ENCODE measurements at places on chromosomes 16 and 17. TPM values are rescaled to one million over a fixed set of nuclear protein-coding genes. Genes with fewer than 3 reads are reported as not detected.

GRCh38 chr17:47413872-47414271 is 90.1 kb downstream of the EFCAB13 start:
- no peaks in the 10 kb centered on the region for H3K4me1 ChIP-seq
- H3K27ac ChIP-seq = no peak overlapping the region
- no peaks in the 10 kb centered on the region for H3K27me3 ChIP-seq
- no peak overlapping the region for H3K4me3 ChIP-seq
- H3K36me3 ChIP-seq = no peaks in the 10 kb centered on the region

DNA sequence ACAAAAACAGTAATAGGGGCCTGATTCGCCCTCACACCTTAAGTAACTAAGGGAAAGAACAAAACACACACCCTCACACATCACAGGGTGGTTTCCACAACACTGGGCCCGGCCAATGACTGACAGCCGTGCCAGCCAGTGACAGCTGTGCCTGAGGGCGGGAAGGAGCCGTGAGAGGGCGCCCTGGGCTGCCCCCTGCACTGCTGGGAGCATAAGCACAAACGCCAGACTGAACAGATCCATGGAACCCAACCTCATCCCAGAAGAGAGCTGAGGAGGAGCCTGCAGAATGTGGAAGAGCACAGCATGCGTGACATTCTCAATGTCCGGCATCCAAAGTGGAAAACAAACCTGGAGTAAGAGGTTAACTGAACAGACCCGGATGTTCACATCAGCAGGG is 16.0 kb downstream of the CSNK1D start:
- H3K4me1 ChIP-seq = peaks cover 6% of the 10 kb centered on the region
- H3K27me3 ChIP-seq = no peaks in the 10 kb centered on the region
- no peak for DNase-seq
- H3K36me3 ChIP-seq = peaks cover 59% of the 10 kb centered on the region
- H3K27ac ChIP-seq = peak overlapping the region; percentile 52
- H3K4me3 ChIP-seq = no peak overlapping the region

DNA sequence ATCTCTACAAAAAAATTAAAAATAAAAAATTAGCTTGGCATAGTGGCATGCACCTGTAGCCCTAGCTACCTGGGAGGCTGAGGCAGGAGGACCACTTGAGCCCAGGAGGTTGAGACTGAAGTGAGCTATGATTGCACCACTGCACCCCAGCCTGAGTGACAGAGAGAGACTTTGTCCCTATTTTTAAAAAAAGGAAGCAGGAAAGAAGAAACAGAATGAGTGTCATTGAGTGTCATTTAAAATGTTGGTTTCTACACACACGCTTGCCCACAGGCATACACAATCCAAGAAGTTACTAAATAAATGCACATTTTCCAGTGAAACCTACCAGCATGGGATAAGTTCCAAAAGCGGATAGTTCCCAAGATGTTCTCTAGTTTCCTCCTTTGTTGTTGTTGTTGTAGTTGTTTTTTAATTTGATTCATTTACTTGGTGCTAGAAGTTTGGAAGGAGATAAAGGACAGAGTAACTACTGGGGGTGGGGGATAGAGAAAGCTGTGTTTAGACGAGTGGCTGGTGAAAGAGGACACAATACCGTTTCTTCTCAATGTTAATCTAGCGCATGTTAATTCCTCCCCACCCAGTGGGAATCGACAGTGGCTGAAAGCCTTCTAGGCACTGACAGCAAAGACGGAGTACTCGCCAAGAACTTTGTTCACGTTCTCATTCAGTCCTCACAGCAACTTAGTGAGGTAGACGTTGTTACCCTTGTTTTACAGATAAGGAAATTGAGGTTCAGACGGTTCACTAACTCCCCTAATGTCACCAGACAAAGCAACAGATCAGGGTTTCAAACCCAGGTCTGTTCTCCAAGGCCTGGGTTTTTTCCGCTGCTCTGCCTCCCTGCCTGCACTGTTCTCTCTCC is 17.3 kb downstream of the MRPS23 start:
- no peaks in the 10 kb centered on the region for H3K27me3 ChIP-seq
- no peak overlapping the region for H3K4me3 ChIP-seq
- peaks cover 4% of the 10 kb centered on the region for H3K36me3 ChIP-seq
- DNase-seq = no peak
- no peak overlapping the region for H3K27ac ChIP-seq
- H3K4me1 ChIP-seq = no peaks in the 10 kb centered on the region

FOXL1 gene
- 9.3 TPM for total RNA-seq

Data from osteocyte (in vitro differentiated cells).